ENCODE measurements at places on chromosomes 11 and 22.
A peak's percentile ranks its signal among the peaks of the same experiment; 100 is the strongest.

- H3K36me3 ChIP-seq = peaks cover 16% of the 10 kb centered on the region
- no peaks in the 10 kb centered on the region for H3K27me3 ChIP-seq
- H3K4me3 ChIP-seq = no peak overlapping the region
- H3K4me1 ChIP-seq = no peaks in the 10 kb centered on the region
- no peak overlapping the region for H3K27ac ChIP-seq
These were observed 4.3 kb downstream of the MPST start for GRCh38 chr22:37023743-37024338.

DNA sequence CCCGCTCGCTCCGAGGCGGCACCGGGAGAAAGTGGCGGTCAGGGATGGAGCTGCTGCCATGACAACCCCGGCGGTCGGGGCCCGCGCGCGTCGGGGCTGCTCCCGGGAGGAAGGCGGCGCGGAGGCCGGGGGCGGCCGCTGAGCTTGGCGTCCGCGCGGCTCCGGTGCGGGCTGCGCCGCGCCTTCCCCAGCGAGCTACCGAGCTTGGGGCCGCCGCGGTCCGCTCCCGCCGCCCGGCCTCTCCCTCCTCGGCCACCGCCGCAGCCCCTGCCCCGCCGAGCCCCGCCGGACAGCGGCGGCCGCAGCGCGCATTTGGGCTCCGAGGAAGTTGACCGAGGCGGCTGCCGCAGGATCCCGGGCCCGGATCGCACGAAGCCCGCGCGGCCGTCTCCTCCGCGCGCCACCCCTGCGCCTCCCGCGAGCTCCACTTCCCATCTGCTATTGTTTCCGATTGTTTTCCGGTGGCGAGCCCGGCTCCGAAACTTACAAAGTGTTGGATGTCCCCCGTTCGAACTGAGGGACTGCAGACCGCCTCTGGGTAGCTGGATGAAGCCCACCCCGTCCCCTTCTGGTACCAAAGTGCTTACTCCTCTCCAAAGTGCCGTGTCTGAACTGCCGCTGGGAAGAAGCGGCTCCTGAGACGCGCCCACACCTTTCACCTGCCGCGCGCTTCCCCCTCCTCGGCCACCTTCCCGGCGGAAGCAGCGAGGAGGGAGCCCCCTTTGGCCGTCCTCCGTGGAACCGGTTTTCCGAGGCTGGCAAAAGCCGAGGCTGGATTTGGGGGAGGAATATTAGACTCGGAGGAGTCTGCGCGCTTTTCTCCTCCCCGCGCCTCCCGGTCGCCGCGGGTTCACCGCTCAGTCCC is 540.3 kb downstream of the NTM start:
- DNase-seq = no peak
- peak overlapping the region; percentile 50 for H3K4me3 ChIP-seq
- no peak overlapping the region for H3K27ac ChIP-seq
- no peaks in the 10 kb centered on the region for H3K36me3 ChIP-seq
- H3K27me3 ChIP-seq = no peaks in the 10 kb centered on the region

GRCh38 chr11:10450462-10451425 is 4.3 kb upstream of the AMPD3 start:
- H3K27me3 ChIP-seq = peaks cover 2% of the 10 kb centered on the region
- no peaks in the 10 kb centered on the region for H3K36me3 ChIP-seq
- peaks cover 3% of the 10 kb centered on the region for H3K4me1 ChIP-seq

DNA sequence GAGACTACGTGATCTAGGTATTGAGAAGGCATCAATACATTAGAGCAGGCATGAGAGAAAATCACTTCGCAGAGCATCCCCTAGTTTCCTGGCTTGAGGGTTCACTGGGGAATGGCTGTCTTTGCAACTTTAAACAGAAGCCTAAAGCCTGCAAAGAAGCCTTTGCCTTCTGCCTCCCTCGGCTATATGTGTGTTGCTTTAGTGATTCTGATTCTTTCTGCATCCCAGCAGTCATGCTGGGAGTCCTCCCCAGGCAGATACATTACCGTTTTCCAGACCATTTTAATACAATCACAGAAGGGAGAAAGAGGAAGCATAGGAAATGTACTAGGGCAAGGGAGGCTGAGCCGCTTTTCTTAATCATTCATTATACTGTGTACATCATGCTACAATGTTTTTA is 773.2 kb upstream of the LRRC4C start:
- no peak overlapping the region for H3K27ac ChIP-seq
- H3K4me1 ChIP-seq = 0 out of 2 replicates have a peak, but pooled peaks cover 2% of the 10 kb centered on the region
- H3K27me3 ChIP-seq = no peaks in the 10 kb centered on the region
- DNase-seq = no peak
- no peaks in the 10 kb centered on the region for H3K36me3 ChIP-seq
- no peak overlapping the region for H3K4me3 ChIP-seq

GRCh38 chr11:114179234-114179941 is 116.8 kb upstream of the NNMT start:
- H3K4me1 ChIP-seq = 0 out of 2 replicates have a peak, but pooled peaks cover 2% of the 10 kb centered on the region
- no peaks in the 10 kb centered on the region for H3K27me3 ChIP-seq
- no peak overlapping the region for H3K4me3 ChIP-seq
- DNase-seq = no peak
- H3K36me3 ChIP-seq = no peaks in the 10 kb centered on the region
- H3K27ac ChIP-seq = no peak overlapping the region

- H3K27ac ChIP-seq = no peak overlapping the region
- no peak overlapping the region for H3K4me3 ChIP-seq
- DNase-seq = no peak
- H3K36me3 ChIP-seq = no peaks in the 10 kb centered on the region
- no peaks in the 10 kb centered on the region for H3K4me1 ChIP-seq
- no peaks in the 10 kb centered on the region for H3K27me3 ChIP-seq
These were observed 74.4 kb downstream of the SLC36A4 start for GRCh38 chr11:93123351-93123898.

DNA sequence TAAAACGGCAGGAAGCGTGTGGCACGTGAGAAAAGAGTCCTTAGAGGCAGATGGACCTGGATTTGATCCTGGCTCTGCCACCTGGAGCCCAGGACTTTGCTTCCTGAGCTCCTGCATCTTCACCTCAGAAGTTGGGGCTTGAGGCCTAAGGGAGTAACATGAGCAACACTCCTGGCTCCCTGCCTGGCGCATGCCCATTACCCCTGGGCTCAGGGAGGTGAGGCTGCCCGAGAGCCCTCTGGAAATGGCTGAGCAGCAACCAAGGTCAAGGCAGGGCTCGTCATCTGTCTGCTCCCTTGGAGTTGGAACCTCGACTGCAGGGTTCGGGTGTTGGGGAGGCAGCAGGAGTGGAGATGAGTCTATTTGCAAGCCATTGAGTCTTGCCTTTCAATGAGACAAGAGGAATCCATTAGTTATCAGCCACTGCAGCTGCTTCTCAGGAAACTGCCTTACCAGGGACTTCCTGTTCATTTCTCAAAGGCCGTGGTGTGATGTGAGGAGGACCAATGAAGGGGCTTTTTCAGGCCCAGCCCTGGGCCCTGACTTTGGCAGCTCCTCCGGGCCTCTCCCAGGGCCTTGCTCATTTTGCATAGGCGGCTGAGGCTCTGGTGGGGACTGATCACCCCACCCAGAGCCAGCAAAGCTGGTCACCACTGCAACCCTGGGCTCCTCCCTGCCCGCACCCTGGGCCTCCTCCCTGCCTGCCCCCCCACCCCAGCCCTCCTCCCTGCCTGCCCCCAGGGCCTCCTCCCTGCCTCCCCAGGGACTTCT is 6.4 kb downstream of the FADS2 start:
- peak overlapping the region; percentile 44 for H3K27ac ChIP-seq
- no peaks in the 10 kb centered on the region for H3K27me3 ChIP-seq
- H3K36me3 ChIP-seq = peaks cover 16% of the 10 kb centered on the region
- no peak overlapping the region for H3K4me3 ChIP-seq

DNA sequence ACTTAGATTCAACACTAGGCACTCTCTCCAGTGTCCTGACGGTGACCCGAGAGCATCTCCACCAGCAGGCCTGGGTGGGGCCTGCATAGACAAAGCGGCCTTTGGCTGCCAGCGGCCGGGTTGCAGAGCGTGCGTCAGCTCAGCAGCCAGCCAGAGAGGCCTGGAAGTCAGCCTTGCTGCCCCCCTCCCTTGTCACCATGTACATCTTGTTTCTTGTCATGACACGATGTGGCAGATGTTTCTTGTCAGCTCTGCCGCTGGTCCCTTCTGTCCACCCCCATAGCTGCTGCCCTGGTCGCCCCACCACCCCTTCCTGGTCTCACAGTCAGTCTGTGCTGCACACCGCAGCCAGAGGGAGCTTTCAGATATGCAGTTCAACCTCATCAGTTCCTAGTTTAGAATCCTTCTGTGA is 33.1 kb upstream of the CBX7 start:
- no peak for DNase-seq
- no peak overlapping the region for H3K27ac ChIP-seq
- no peak overlapping the region for H3K4me3 ChIP-seq
- no peaks in the 10 kb centered on the region for H3K27me3 ChIP-seq
- no peaks in the 10 kb centered on the region for H3K4me1 ChIP-seq
- H3K36me3 ChIP-seq = no peaks in the 10 kb centered on the region

DNA sequence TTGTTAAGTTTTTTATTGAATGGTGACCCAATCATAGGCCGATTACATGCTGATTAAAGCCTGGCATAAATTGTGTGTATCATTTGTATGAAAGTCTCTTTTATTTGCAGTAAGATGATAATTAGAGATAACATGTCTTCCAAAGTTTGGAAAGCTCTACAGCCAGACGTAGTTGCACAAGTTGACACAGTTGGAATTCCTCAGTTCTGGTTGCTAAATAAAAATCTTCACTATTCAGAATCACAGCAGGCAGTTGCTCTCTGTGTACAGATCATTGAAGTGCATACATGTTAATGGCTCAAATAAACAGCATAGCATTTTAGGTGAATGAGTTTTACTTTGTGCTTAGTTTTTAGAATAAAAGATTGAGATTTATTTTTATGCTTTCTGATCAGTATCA is 69.5 kb downstream of the ARHGAP42 start:
- H3K27ac ChIP-seq = no peak overlapping the region
- no peaks in the 10 kb centered on the region for H3K36me3 ChIP-seq
- no peak for DNase-seq
- no peaks in the 10 kb centered on the region for H3K27me3 ChIP-seq
- H3K4me3 ChIP-seq = no peak overlapping the region

GRCh38 chr11:70667767-70668166 is 269.4 kb downstream of the CTTN start:
- peaks cover 12% of the 10 kb centered on the region for H3K4me1 ChIP-seq
- no peak overlapping the region for H3K27ac ChIP-seq
- no peaks in the 10 kb centered on the region for H3K36me3 ChIP-seq
- no peak overlapping the region for H3K4me3 ChIP-seq
- DNase-seq = no peak
- no peaks in the 10 kb centered on the region for H3K27me3 ChIP-seq

DNA sequence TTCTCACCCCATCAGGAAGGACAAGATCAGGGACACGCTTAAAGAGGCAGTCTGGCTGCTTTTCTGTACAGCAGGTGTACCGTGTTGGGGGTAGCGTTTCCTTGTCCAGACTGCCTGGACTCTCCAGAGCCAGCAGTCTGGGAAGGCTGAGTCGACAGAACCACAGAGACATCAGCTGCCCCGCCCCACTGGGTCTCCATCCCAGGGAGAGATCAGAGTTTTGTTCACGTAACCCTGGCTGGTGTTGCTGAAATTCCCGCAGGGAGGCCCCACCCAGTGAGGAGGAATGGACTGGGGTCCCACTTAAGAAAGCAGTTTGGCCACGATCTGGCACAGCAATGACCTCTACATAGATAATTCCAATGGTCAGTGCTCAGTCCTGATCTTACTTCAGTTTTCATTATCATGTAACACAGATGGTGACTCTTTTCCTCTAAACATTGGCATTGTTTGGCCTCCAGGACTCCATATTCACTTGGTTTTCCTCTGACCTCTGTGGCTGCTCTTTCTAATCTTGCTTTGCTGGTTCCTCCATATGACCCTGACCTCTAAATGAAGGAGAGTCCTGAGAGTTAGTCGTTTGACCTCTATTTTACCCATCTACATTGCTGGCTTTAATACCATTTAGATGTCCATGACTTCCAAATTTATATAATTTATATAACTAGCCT is 89.6 kb upstream of the LRRC55 start:
- no peaks in the 10 kb centered on the region for H3K36me3 ChIP-seq
- no peak overlapping the region for H3K27ac ChIP-seq
- no peak for DNase-seq
- no peaks in the 10 kb centered on the region for H3K4me1 ChIP-seq

- no peaks in the 10 kb centered on the region for H3K36me3 ChIP-seq
- H3K4me3 ChIP-seq = no peak overlapping the region
- DNase-seq = no peak
- no peaks in the 10 kb centered on the region for H3K4me1 ChIP-seq
- no peak overlapping the region for H3K27ac ChIP-seq
- H3K27me3 ChIP-seq = no peaks in the 10 kb centered on the region
These were observed 760.3 kb downstream of the CNTN5 start for GRCh38 chr11:99781074-99781473.

GRCh38 chr22:28983788-28984441 is 77.7 kb downstream of the C22orf31 start:
- H3K4me1 ChIP-seq = peaks cover 4% of the 10 kb centered on the region
- H3K27ac ChIP-seq = no peak overlapping the region
- no peaks in the 10 kb centered on the region for H3K27me3 ChIP-seq
- DNase-seq = no peak
- no peaks in the 10 kb centered on the region for H3K36me3 ChIP-seq

DNA sequence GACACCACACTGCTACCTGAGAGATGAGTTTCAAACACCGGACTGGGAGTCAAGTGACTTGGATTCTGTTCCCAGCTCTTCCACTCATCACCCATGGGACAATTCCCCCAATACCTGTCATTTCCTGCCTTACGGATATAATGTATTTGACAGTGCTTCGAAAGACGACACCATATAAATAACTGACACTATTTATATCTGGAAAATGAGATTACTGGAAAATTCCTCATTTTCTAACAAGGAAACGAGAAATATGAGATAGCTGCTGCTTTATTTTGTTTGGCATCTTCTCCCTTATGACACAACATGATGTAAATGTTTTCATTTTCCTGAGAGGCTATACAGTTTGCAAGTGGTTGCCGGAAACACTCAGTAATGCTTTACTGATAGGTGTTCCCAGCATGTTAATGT is 8.6 kb downstream of the HSCB start:
- DNase-seq = no peak
- no peak overlapping the region for H3K27ac ChIP-seq
- H3K36me3 ChIP-seq = peaks cover 4% of the 10 kb centered on the region
- H3K4me1 ChIP-seq = no peaks in the 10 kb centered on the region
- H3K4me3 ChIP-seq = no peak overlapping the region
- no peaks in the 10 kb centered on the region for H3K27me3 ChIP-seq

DNA sequence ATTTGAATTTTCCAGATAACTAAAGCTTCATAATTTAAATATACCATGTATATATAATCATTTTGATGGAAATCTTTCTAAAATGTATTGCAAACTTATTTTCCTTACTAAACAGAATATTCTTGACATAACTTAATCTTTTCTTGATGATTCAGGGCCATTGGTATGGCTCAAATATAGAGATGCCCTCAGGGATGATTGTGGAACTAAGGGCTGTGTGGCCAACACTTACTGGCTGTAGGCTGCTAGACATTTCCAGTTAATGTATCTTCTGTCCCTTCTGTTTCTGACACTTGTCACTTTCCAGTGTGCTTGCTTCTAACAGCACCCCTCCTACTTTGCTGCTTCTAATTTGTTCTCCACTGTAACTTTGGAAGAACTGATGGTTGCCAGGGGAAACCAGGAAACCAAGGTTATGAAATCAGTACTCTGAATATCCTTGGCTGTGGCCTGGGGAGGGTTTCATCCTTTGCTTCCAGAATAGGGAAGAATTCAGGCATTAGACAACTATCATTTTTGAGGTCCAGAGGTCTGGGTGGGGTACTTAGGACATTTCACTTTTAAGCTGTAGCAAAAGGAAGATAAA is 697.2 kb downstream of the ETS1 start:
- H3K4me1 ChIP-seq = no peaks in the 10 kb centered on the region
- no peak overlapping the region for H3K4me3 ChIP-seq
- no peaks in the 10 kb centered on the region for H3K36me3 ChIP-seq

- no peak overlapping the region for H3K4me3 ChIP-seq
- no peaks in the 10 kb centered on the region for H3K36me3 ChIP-seq
- DNase-seq = no peak
- H3K4me1 ChIP-seq = 0 out of 2 replicates have a peak, but pooled peaks cover 3% of the 10 kb centered on the region
These were observed 120.4 kb upstream of the RAG2 start for GRCh38 chr11:36718451-36718850.
